Iris pigment epithelial cell (primary cell): ENCODE measurements at places on chromosomes 7 and 10.

DNA sequence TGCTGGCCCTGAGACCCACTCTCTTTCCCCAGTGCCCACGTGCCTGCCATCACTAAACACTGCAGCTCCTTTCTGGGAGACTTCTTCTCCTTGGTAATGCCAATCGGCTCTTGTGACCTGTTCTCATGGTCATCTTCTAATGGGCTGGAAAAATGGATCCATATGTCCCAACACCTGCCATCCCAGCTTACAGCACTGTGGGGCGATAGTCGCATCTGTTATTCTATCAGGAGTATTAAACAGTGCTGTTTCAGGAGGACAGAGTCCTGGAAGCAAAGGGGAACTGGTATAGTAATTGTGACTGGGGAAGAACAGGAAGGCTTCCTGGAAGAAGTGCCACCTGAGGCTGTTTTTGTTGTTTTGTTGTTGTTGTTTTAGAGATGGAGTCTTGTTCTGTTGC lies 411.2 kb downstream of the GLRX3 start:
- no peak for DNase-seq

GRCh38 chr7:65744406-65744805 lies 128.5 kb upstream of the VKORC1L1 start:
- DNase-seq, result no peak

DNA sequence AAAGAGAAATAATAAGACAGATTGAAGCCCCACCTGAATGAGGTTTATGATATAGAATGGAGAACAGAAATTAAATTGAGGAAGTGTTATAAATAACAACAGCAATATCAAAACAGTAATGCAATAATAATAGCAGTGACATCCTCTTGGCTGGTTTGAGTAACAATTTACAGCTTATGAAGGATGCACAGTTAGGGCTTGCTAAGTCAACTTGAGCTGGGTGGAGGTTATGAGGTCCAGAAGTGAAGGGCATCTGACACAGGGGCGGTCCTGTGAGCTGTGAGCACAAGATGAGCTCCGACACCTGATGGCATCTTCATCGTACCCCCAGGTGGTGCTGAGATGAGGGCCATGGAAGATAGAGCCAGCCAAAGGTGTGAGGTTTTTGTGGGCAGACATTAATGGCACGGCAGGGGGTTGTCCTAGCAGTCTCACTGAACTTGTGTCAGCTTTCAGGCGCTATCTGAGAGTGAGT lies 30.5 kb downstream of the ARHGAP22 start:
- no peak for DNase-seq

DNA sequence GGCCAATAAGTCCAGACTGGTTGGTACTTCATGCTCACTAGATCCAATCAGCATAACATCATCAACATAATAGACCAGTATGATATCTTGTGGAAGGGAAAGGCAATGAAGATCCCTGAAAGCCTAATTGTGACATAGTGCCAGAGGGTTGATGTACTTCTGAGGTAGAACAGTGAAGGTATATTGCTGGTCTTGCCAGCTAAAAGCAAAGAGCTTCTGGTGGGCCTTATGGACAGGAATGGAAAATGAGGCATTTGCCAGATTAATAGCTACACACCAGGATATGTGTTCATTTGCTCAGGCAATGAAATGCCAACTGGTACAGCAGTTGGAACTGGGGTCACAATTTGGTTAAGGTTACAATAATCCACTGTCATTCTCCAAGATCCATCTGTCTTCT lies 156.4 kb downstream of the HTR7 start:
- no peak for DNase-seq

GRCh38 chr10:50585921-50586739 lies 37.6 kb downstream of the SGMS1 start:
- DNase-seq, result peak; percentile 84

- DNase-seq, result no peak
Measured at GRCh38 chr10:73537288-73537687, 41.5 kb upstream of the PPP3CB start.

- peak; percentile 53 for DNase-seq
Measured at GRCh38 chr7:77393261-77393660, 22.9 kb downstream of the GSAP start.

- peak; percentile 42 for DNase-seq
Measured at GRCh38 chr7:158676906-158677305, 27.7 kb downstream of the NCAPG2 start.

DNA sequence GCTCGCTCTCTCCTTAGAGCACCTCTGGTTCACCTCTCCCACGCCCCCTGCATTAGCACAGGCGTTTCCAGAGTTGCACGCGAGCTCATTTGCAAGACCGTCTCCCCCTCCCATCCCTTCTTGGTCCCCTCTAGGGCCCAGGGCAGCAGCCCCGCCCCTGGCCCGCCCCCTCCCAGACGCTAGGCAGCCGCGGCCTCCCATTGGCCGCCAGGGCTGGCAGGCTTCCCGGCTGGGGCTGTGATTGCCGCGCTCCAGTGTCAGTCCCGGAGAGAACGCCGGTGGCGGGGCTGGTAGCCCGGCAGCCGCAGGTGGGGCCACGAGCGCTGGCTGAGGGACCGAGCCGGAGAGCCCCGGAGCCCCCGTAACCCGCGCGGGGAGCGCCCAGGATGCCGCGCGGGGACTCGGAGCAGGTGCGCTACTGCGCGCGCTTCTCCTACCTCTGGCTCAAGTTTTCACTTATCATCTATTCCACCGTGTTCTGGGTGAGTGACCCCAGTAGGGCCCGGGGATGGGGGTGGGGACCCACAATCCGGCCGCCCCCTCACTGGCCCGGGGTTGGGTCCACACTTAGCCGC lies at the start of gene TSPAN15:
TSPAN15 (plus strand) TSS at position 257 of the 575 bp plus-strand sequence; CDS start at position 387, 130 bp downstream.
- DNase-seq, result peak; percentile 70

DNA sequence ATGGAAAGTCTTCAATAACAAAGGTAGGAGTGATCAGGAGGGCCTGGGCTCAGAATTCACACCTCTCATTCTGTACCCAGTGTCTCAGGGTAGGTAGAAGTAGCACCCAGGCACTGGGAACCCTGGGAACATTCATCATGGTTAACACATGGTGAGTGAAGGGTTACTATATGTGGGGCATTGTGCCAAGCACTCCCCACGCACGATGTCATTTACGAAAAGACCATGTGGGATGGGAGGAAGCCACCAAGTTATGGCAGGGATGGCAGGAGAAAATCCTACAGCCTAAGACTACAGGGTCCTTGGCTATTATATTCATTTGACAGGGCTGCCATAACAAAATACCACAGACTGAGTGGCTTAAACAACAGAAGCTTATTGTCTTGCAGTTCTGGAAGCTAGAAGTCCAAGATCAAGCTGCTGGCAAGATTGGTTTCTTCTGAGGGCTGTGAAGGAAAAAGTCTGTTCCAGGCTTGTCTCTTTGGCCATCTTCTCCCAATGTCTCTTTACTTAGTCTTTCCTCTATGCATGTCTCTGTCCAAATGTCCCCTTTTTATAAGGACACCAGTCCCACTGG lies 27.7 kb upstream of the DDIT4 start:
- no peak for DNase-seq

GRCh38 chr10:110851020-110851612 lies 20.6 kb upstream of the PDCD4 start:
- no peak for DNase-seq

DNA sequence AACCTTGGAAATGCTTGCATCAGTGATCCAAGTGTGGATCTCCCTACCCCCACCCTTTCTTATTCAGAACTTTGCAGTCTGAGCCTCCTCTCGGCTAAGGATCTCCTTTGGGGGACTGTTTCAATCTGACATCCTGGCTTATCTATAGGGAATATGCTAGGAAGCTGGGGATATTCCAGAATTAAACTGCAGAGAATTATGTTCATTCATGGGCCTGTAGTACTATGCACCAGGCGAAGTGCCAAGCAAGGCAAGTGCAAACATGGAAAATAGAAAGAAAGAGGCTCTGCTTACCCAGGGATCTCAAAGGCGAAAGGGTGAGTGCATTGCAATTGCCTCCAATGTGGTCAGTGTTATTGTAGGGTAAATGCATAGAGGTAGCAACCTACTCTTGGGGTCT lies 96.5 kb downstream of the CACNB2 start:
- no peak for DNase-seq

GRCh38 chr10:110009736-110010475 lies 2.1 kb downstream of the ADD3 start:
- no peak for DNase-seq

GRCh38 chr10:29540016-29540415 lies 94.8 kb downstream of the SVIL start:
- no peak for DNase-seq

DNA sequence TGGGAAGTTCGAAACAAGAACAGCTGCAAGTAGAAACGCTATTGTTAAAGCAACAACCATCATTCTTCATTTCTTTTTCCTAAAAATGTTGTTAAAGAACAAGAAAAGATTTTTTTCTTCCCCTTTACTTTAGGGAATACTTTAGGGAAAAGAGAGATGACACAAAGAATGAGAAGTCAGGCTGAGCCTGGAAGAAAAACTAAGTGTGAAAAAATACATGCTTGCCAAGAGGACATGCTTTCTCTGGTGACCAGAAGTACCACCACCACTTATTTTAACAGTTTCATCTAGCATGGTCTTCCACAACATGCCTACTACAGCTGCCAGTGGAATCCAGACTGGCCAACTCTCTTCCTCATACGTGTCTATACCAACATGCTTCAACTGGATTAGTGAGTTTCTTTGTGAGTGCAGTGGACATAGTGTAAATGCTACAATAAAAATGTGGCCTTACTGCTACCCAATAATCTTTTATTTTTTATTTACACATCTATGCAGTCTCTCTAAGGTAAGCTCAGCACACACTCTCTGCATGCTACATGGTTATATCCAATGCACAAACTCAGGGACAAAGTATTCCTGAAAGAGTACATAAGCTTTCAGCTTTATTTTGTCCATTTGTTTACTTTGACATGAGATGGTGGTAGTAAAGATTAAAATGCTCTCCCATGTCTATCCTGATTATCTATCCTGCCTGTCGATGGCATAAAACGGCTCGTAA lies 196.2 kb downstream of the TAX1BP1 start:
- no peak for DNase-seq

DNA sequence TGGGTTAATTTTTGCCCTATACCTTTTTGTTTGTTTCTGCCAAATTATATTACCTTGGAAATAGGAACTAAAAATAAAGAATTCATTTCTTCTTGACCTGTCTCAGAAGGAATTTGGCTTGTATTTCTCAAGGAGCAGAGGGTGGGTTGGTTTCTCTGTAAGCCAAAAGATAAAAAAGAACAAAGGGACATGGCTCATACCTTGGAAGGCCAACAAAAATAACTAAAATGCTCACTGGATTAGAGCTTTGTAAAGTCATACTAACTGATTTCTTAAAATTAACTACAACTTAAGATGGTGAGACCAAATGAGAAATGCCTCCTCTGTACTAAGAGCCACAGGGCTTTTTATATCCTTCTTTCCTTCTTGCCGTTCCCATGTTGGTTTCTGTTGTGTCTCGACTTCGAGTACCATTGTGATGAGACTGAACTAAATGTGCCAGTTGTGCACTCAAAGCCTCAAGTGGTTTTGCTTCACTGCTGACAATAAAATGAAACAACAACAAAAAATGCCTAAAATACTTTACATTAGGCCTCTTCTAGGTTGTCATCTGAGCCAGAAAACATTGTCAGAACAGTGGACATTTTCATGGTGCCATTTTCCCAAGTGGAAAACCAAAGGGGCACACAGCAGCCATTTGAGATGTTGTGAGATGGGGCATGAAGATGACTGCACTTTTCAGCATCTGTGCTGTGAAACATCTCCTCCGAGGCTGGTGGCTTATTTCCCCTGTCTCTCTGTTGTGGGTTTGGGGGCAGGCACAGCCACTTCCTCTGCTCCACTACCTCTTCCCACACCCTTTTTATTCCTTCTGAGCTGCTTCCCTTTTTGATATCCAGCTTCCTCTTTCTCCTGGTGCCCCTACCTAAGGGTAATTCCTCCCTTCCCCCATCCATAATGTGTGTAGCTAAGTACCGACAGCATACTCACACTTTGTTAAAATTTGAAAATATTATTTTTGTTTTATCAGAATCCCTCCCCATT lies 51.8 kb upstream of the AGR3 start:
- DNase-seq, result no peak

DNA sequence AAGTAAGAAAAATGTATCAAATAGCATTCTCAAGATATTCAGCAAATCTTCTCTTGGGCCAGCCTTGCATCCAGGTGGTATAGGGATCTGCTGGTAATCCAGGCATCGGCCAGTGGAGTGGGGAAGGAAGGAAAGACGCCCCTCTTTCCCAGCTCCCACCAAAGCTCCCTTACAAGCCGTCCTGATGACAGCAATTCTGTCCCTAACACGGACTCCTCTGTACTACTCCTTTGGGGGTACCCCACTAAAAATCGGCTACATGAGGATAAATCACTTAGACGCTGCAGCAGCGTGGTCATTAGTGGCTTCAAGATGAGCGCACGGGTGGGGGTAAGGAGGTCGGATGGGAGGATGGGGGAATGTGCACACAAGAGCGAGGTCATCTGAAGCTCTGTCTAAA lies 24.7 kb upstream of the NUB1 start:
- DNase-seq, result no peak

DNA sequence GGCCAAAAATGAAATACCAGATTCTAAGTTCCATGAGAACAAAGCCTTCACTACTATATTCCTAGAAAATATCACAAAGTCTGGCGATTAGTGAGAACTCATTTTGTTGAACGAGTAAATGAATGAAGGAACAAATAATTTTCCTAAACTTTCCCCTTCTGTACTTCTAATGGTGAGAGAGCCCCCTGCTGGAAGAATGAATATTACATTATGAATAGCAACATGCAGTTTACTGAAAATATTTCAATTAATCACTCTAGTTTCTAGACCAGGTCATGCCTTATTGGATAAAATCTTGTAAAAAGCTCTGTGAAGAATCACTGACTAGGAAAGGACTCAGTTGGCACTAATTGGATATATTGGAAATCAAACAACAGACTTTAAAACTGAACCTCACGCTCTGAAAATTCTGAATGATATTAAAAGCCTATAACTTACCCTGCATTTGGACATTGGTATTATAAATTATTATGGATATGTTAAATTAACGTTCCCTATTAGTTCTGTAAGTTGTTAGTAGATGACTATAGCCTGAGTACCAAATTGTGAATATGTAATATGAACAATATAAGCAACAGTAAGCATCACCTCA lies 32.4 kb upstream of the MTPN start:
- peak; percentile 42 for DNase-seq

DNA sequence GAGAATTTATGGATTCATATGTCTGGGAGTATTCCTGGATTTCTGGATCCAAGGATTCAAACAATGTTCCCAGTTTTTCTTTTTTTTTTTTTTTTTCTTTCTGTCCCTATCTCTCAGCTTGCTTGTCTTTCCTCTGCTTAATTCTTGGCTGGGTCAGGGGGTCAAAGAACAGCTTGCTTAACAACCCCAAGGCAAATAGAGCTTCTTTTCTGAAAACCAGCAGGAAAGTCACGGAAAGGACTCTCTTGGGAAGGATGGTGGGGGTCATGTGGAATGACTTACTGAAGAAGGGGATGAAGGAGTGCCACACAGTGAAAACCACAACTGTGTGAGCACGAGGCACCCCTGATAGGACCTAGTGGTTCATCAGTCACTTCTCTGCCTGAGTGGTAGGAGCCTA lies 36.1 kb downstream of the GRK5 start:
- DNase-seq, result no peak

GRCh38 chr10:117257721-117258120 lies 16.8 kb downstream of the SLC18A2 start:
- no peak for DNase-seq
